T-cell (primary cell): ENCODE measurements at places on chromosomes 4 and X.
A peak's percentile ranks its signal among the peaks of the same experiment; 100 is the strongest.

DNA sequence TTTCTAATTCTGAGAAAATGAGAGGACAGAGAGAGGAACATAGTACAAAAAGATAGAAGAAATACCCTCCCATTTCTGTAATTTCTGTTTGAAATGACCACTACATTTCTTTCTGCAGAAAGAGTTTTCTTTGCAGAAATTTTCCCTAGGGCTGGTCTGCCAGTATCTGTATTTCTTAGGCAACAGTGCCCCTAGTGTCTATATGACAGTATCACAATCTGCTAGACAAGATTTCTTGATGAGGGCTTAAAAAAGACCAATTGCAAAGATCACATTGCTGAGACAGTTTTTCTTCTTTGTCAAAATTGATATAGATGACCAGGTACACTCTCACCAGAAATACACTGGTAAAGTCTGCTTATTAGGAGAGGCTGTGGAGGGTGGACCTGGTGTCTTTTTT lies 81.0 kb upstream of the ZDHHC15 start:
- DNase-seq, result no peak
- H3K36me3 ChIP-seq, result no peaks in the 10 kb centered on the region
- H3K4me1 ChIP-seq, result no peaks in the 10 kb centered on the region
- H3K4me3 ChIP-seq, result no peak overlapping the region
- no peak overlapping the region for H3K27ac ChIP-seq

GRCh38 chrX:51440365-51440764 lies 56.0 kb downstream of the NUDT11 start:
- DNase-seq, result no peak
- H3K4me3 ChIP-seq, result no peak overlapping the region
- H3K27ac ChIP-seq, result no peak overlapping the region
- no peaks in the 10 kb centered on the region for H3K4me1 ChIP-seq

DNA sequence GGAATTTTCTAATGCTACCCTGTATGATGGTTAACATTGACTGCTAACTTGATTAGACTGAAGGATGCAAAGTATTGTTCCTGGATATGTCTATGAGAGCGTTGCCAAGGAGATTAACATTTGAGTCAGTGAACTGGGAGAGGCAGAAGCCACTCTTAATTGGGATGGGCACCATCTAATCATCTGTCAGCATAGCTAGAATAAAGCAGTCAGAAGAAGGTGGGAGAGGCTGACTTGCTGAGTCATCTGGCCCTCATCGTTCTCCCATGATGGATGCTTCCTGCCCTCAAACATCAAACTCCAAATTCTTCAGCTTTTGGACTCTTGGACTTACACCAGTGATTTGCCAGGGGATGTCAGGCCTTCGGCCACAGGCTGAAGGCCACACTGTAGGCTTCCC lies 878.5 kb downstream of the PCDH7 start:
- H3K4me3 ChIP-seq, result no peak overlapping the region
- no peak for DNase-seq
- H3K36me3 ChIP-seq, result no peaks in the 10 kb centered on the region
- no peaks in the 10 kb centered on the region for H3K27me3 ChIP-seq

DNA sequence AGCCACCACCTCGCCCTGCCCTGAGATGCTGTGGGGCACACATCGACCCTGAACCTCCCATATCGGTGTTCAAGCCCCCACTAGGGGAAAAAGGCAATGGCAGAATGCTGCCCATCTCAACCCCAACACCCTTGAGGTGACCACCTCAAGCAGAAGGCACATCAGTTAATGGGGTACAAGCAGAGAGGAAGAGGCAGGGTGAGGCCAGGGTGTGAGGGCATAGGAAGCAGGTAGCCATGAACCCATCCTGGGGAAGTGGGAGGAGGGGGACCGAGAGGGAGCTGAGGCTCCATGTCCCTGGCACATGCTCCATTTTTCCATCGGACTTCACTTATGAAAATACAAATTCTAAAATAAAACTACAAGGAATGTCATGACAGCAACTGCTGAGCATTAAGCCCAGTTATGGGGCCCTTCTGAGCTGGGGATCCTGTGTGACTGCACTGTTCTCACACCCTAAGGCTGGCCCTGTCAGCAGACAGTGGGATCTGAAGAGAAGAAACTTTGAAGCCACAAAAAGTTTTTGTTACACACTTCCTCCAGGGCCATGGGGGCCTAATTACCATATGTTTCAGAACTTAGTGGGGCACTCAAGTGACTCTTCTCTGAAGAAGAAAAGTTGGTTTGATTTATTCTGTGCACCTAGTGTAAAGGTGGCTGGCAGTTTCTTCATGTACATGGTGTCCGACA lies 68.2 kb upstream of the FAM241A start:
- H3K36me3 ChIP-seq, result no peaks in the 10 kb centered on the region
- H3K27ac ChIP-seq, result no peak overlapping the region

GRCh38 chrX:17552044-17552650 lies 177.1 kb downstream of the NHS start:
- H3K4me3 ChIP-seq, result no peak overlapping the region
- DNase-seq, result no peak
- H3K4me1 ChIP-seq, result peaks cover 5% of the 10 kb centered on the region
- H3K27me3 ChIP-seq, result no peaks in the 10 kb centered on the region

GRCh38 chr4:182968917-182969650 lies 51.9 kb upstream of the DCTD start:
- H3K36me3 ChIP-seq, result no peaks in the 10 kb centered on the region
- no peak for DNase-seq
- H3K27me3 ChIP-seq, result no peaks in the 10 kb centered on the region
- H3K4me1 ChIP-seq, result no peaks in the 10 kb centered on the region
- H3K27ac ChIP-seq, result no peak overlapping the region

GRCh38 chrX:153725039-153725831 lies 579 bp downstream of the ABCD1 start:
- peaks cover 51% of the 10 kb centered on the region for H3K4me1 ChIP-seq
- peak overlapping the region; percentile 74 for H3K27ac ChIP-seq
- peaks cover 18% of the 10 kb centered on the region for H3K36me3 ChIP-seq
- no peaks in the 10 kb centered on the region for H3K27me3 ChIP-seq

- no peaks in the 10 kb centered on the region for H3K27me3 ChIP-seq
- H3K4me1 ChIP-seq, result no peaks in the 10 kb centered on the region
These were observed 359.2 kb downstream of the IDS start for GRCh38 chrX:149145845-149146285.
